ENCODE measurements at places on chromosomes 5 and 9. TPM values are rescaled to one million over a fixed set of nuclear protein-coding genes. Genes with fewer than 3 reads are reported as not detected.

DNA sequence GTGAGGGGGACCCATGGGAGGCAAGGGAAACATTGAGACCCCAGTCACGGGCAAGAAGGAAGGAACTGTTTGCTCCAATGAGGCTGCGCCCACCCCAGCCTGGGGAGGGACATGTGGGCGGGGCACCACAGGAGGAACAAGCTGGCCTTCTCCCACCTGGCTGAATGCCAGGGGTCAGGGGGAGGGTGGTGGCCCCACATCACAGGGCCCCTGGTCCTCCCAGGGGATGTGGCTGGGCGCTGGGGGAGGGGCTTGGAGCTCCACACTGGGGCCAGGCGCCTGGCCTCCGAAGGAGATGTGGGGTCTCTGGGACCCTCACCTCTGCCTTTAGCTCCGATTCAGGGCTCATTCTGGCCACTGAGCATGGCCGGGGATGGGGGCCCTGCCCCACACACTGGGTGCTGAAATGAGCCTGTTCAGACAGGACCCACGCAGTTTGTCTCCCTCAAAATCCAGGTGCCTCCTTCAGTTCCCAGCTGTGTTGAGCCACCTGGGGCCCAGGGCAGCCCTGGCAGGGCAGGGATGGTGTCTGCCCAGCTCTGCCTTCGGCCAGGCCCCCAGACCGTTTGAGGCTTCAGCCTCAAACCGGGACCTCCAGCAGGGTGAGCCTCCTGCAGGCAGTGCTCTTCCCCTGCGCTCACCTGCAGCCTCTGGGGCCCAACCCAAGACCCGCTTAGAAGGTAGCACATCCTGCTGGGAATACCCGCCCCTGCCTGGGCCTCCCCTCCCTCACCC, 33.2 kb upstream of the NOTCH1 start:
- DNase-seq, result no peak

GRCh38 chr5:127012916-127013315, 17.4 kb downstream of the MARCHF3 start:
- DNase-seq, result peak; percentile 42

Gene FRMPD1
- total RNA-seq, result 8.9 TPM

Gene KIF4B
- 0.20 TPM for total RNA-seq

Gene TERT
- 0.50 TPM for total RNA-seq

All from spinal cord (tissue), 10 donors.